ENCODE measurements at places on chromosomes 13 and 19. TPM values are rescaled to one million over a fixed set of nuclear protein-coding genes. Genes with fewer than 3 reads are reported as not detected.
A peak's percentile ranks its signal among the peaks of the same experiment; 100 is the strongest.

- no peak for DNase-seq
Measured at GRCh38 chr19:15583346-15583745, 31.7 kb upstream of the CYP4F8 start.

DNA sequence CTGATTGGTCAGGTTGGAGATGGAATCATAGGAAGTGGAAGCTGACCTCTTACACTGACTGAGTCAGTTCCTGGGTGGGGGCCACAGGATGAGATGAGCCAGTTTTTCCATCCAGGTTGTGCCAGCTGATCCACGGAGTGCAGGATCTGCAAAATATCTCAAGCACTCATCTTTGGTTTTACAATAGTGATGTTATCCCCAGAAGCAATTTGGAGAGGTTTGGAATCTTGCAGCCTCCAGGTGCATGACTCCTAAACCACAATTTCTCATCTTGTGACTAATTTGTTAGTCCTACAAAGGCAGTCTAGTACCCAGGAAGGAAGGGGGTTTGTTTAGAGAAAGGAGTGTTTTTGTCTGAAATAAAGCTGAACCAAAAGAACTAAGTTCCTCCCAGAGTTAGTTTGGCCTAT lies 212.8 kb downstream of the SLITRK6 start:
- DNase-seq, result no peak

DNA sequence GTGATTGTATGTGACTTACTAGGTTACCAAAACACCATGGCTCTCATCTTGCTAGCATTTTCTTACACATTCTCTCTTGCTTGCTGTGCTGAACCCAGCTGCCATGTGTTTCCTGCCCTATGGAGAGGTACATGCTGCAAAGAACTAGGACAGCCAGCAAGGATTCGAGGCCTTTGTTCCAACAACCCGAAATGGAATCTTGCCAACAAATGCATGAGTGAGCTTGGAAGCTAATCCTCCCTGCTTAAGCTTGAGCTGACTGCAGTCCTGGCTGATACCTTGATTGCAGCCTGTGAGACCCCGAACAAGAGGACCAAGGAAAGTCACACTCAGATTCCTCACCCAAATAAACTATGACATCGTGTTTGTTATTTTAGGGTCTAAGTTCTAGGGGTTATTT lies 651.2 kb downstream of the SLITRK6 start:
- no peak for DNase-seq

- peak; percentile 40 for DNase-seq
Measured at GRCh38 chr19:55305491-55305890, 19.6 kb downstream of the TMEM150B start.

- DNase-seq, result no peak
Measured at GRCh38 chr13:112259511-112259910, 116.6 kb upstream of the SPACA7 start.

DNA sequence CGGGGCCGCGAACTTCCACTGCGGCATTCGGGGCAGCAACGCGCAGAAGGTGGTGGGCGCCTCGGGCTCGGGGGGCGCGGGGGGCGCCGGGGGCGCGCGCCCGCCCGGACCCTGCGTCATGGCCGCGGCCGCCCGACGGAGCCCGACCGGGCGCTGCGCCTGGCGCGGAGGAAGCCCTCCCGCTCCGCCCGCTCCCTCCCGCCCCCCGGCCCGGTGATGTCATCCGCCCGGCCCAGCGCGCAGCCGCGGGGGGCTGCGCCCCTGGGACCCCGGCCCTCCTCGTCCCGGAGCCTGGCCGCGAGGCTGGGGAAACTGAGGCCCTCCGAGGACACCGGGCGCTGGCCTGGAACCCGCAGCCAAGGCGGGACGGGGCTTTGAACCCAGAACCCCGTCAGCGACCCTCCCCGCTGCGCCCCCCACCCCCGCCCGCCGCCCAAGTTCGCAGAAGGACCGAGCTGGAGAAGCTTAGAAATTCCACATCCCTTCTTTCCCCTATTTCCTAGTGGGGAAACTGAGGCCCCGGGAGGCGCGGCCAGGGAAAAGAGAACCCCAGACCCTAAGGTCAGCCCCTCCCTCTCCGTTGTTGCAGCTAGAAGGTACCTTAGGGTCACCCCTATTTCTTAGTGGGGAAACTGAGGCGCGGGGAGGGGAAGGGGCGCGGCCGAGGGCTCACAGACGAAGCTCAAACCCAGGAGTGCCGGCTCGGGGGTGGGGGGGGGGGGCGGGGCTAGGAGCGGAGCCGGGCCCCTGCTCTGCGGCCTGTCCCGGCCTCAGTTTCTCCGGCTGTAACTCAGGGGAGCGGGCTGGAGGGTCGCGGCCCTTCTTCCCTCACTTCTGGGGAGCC lies at the start of gene SHC2:
TSS of gene SHC2 (minus strand) at position 157 of the 844 bp plus-strand sequence. CDS start at position 120, 37 bp downstream.
- no peak for DNase-seq

GRCh38 chr13:32938907-32939306 lies 77.3 kb upstream of the KL start:
- DNase-seq, result no peak

DNA sequence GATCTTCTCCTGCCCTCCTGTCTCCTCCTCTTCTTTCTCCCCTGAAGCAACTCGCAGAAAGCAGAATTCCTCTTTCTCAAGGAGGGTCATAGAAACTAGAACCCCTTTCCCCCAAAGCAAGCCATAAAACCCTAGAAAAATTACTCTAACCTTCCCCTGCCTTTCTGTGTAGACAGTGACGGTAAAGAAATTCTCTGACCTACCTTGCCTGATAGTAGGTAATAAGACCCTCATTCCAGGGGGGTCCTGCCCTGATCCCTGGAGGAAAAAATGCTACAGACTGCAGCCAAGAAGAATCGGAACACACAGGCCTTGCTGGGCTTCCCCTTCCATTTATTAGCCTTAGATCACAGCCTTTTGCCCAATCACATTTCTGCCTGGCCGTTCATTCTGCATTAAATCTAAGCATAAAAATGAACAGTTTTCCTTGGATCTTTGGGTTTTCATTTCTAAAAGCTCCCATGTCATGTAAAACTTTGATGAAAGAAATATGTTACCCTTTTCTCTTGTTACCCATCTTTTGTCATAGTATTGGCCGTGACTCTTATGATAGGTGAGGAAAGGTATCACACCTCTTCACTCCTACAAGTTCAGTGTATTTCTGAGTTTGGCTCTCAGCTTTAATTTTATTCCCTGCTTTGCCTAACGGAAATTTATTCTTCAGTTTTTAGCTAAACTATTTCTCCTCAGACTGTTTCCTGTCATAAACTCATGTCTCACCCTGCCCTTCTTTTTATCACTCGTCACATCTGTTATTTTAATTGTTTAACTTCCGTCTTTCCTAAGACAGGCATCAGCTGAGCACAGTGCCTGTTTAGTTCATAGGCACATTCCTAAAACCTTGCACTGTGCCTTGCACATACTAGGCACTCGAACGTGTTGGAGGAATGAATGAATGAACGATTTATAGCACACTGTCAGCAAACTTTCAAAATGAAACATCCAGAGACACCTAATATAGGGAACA lies 20.4 kb upstream of the CPB2 start:
- DNase-seq, result no peak

- no peak for DNase-seq
Measured at GRCh38 chr13:67792151-67792676, 562.1 kb upstream of the PCDH9 start.

DNA sequence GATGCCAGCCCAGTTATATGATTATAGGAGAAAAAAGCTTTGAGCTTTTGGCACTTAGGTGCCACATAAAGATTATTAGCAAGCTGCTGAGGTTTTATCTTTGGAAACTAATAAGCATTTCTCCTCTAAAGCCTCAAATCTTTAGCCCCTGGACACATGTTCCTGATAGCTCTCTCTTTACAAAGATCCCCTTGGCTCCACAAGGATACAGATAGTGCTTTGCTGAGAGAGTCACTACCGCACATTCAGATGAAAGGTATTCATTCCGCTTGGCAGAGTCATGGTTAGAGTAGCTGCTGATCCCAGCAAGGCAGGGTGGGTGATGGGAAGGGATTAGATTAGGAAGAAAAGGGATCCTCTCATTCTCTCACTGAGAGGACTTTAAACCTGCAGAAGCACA lies 28.2 kb upstream of the PSG7 start:
- DNase-seq, result no peak

DNA sequence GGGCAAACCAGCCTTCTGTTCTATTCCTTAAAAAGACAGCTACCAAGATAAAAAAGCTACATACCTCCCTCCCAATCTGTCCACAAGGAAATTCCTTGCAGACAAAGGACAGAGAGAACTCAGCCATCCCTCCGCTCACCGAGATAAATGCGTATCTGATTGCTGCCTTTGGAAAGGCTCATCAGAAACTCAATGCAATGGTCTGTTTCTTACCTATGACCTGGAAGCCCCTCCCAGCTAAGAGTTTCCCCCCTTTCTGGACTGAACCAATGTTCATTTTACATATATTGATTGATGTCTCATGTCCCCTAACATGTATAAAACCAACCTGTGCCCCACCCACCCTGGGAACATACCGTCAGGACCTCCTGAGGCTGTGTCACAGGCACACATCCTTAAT lies 11.6 kb downstream of the BTBD2 start:
- DNase-seq, result no peak

DNA sequence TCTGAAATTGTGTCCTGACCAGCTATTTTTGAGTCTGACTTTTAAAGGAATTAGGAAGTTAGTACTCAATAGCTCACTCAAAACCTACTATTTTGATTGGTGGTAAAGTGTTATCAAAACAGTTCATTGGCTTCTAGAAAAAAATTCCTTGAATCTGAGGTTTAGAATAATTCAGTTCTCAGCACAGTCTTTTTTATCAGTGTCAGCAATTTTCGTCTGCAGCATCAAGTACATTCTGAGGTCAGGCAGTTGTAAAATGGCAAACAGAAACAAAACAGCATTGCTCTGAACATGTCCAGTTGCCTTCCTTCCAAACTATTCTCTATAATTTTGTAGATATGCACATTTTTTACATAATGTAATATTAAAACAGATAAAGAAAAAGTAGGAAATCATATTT lies 1644.1 kb downstream of the SLITRK5 start:
- DNase-seq, result no peak

GRCh38 chr13:104810242-104810641 lies 1725.2 kb downstream of the EFNB2 start:
- DNase-seq, result no peak

DNA sequence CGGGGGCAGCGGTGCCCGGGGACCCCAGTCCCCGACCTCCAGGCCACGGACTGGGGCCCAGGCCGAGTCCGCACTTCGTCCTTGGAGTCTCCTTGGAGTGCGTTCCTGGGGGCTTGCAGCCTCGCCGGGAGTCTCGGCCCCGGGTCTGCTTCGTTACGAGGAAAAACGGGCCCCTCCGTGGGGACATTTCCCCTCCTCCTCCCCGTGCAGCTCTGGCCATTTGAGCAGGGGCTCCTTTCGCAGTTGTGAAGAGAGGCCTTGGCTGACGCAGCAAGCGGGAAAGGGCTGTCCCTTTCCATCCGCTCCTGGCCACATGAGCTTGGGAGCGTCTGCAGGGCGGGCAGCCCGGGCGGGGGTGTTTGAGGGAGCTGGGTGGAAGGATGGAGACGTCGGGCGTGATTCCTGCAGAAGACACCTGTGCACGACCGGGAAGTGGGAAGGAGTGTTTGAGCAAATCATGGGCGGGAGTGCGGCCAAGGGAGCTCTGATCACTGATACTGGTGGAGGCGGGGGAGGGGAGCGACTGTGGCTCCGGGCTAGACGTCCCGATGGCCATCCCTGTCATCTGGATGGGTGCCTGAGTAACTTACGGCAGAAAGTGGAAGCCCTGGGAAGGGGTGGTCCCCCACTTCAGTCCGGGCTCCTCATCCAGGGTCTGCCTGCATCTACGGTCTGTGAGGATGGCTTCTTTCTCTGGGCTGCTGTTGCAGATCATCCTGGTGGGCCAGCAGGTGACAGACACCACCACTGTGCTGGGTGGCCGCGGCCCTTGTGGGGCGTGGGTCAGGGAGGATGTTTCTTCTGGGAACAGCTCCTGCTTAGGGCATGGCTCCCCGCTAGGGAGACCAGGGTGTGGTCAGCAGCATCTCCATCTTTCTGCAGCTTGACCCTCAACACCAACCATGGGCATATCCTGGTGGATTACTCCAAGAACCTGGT lies 736 bp downstream of the GPI start:
- no peak for DNase-seq

DNA sequence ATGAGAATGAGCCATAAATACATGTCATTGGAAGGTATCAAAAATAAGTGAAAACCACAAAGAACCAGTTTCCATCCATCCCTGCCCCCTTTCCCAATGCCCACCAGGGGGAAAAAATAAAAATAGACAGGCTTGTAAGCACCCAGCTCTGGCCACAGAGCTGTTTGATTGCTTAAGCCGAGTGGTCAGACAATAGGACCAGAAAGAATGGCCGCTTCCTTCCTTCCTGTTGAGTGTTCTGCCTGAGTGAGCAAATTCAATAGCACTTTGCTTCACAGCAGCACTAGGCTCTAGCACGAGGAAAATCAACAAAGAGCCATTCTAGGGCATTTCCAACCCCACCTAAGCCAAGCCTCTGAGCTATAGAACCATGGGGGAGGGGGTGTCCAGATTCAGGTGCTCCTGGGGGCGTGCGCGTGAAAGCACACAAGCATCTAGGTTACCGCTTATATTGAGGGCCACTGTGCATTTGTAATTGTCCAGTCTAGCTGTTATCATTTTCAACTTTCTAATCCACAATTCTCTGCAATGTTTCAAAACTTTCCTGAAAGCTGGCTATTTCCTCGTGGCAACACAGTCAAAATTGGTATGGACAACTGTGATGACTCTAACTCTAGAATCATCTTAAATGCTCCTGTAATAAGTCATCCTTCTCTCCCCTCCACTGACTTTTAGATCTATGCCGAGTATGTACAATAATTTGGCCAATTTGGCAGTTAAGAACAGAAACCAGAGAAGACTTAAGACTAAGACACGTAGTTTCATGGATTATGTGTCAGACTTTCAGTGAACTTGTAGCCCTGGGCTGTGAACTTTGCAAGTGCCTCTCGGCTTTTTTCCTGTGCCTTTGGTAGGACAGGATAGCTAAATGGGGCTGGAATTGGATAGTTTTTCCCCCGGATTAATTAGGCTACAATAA lies 64.3 kb downstream of the SPRY2 start:
- no peak for DNase-seq

DNA sequence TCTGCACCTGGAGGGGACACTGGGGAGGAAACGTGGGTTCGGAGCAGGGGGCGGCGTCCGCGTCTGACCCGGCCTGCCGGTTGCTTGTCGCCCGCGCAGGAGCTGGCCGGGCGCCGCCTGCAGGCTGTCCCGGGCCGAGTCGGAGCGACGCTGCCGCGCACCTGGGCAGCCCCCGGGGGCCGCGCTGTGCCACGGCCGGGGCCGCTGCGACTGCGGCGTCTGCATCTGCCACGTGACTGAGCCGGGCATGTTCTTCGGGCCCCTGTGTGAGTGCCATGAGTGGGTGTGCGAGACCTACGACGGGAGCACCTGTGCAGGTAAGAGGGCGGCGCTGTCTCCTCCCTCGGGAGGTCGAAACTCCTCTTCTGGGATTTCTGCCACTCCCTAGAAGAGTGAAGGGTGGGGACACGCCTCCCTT lies 1.3 kb downstream of the ITGBL1 start:
- no peak for DNase-seq

The ZNF229 gene
- 0.21 TPM for polyA plus RNA-seq

The CEACAM21 gene
- polyA plus RNA-seq, result 16.0 TPM

The FAM124A gene
- not detected for polyA plus RNA-seq

The NXNL1 gene
- not detected for polyA plus RNA-seq

The SRRM5 gene
- 0.43 TPM for polyA plus RNA-seq

The EFNB2 gene
- not detected for polyA plus RNA-seq

The SIGLEC5 gene
- polyA plus RNA-seq, result not detected

All from immature natural killer cell (primary cell).